Naive thymus-derived CD4-positive, alpha-beta T cell (primary cell): ENCODE measurements at places on chromosomes 2 and 18. TPM values are rescaled to one million over a fixed set of nuclear protein-coding genes. Genes with fewer than 3 reads are reported as not detected.

- no peaks in the 10 kb centered on the region for H3K36me3 ChIP-seq
- H3K4me1 ChIP-seq, result no peaks in the 10 kb centered on the region
- DNase-seq, result no peak
These were observed 188.2 kb downstream of the PRKCE start for GRCh38 chr2:45839508-45840251.

GRCh38 chr2:147826278-147827087 lies 18.3 kb upstream of the ACVR2A start:
- no peaks in the 10 kb centered on the region for H3K36me3 ChIP-seq
- DNase-seq, result no peak
- no peak overlapping the region for H3K27ac ChIP-seq
- no peak overlapping the region for H3K4me3 ChIP-seq
- H3K4me1 ChIP-seq, result no peaks in the 10 kb centered on the region
- no peaks in the 10 kb centered on the region for H3K27me3 ChIP-seq

DNA sequence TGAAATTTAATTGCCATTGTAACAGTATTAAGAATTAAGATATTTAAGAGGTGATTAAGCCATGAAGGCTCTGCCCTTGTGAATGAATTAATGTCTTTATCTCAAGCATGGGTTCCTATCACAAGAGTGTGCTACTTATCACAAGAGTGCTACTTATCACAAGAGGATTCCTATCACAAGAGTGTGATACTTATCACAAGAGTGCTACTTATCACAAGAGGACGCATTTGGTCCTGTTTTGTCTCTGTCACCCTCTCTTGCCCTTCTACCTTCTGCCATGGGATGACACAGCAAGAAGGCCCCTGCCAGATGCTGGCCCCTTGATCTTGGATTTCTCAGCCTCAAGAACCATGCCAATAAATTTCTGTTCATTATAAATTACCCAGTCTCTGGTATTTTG lies 13.2 kb upstream of the COL5A2 start:
- no peak overlapping the region for H3K4me3 ChIP-seq
- no peaks in the 10 kb centered on the region for H3K36me3 ChIP-seq
- H3K27ac ChIP-seq, result no peak overlapping the region
- H3K4me1 ChIP-seq, result no peaks in the 10 kb centered on the region
- no peak for DNase-seq

DNA sequence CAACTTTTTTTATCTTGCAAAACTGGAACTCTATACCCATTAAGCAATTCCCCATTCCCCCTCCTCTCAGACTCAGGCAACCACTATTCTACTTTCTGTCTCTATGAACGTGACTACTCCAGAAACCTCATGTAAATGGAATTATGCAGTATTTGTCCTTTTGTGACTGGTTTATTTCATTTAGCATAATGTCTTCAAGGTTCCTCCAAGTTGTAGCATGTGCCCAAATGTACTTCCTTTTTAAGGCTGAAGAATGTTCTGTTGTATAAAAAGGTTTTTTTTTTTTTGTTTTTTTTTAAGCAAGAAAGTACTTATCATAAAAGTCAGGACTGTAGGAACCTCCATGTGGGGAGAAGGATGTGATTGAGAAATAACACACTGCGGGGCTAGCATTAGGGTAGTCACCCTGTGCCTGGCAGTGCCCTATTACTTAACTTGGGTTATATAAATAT lies 262.9 kb upstream of the FBXO11 start:
- H3K36me3 ChIP-seq, result no peaks in the 10 kb centered on the region
- H3K4me1 ChIP-seq, result no peaks in the 10 kb centered on the region
- no peak for DNase-seq
- no peak overlapping the region for H3K27ac ChIP-seq

DNA sequence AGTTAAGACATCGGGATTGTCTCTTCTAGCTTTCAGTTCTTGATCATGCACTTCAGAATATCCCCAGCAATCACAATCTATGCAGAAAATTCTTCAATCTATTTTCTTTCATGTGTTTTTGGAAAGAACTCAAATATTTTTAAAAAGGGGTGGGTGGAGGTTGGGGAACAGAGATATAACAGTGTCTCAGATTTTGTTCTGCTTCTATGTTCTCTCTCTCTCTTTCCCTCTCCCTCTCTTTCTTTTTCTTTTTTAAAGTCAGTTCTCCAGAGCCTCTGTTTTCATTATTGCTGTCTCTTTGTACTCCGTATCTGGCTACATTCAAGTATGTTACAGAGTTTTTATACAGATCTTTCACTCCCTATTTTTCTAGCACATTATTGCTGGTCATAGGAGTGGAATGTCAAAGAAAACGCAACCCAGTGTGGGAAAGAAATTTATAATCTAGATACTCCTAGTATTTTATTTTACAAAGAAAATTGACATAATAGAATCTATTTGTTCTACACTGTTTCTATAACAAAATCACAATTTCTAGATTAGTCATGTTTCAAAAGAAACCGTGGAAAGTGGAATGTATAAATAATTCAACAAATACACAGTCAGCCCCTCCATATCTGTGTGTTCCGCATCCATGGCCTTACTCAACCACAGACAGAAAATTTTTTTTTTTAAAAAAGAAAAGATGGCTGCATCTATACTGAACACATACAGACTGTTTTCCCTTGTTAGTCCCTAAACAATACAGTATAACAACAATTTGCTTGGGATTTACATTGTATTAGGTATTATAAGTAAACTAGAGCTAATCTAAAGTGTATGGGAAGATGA lies 11.2 kb upstream of the NEMP2 start:
- H3K4me3 ChIP-seq, result no peak overlapping the region
- no peak overlapping the region for H3K27ac ChIP-seq
- no peaks in the 10 kb centered on the region for H3K27me3 ChIP-seq
- DNase-seq, result no peak
- H3K4me1 ChIP-seq, result no peaks in the 10 kb centered on the region
- no peaks in the 10 kb centered on the region for H3K36me3 ChIP-seq

- H3K27ac ChIP-seq, result no peak overlapping the region
- no peak for DNase-seq
- H3K4me1 ChIP-seq, result no peaks in the 10 kb centered on the region
- no peaks in the 10 kb centered on the region for H3K27me3 ChIP-seq
These were observed 37.5 kb upstream of the SMCHD1 start for GRCh38 chr18:2618009-2618408.

GRCh38 chr2:127581050-127581345 lies 45.5 kb downstream of the MYO7B start:
- H3K36me3 ChIP-seq, result no peaks in the 10 kb centered on the region
- DNase-seq, result no peak
- H3K4me3 ChIP-seq, result no peak overlapping the region
- H3K27me3 ChIP-seq, result no peaks in the 10 kb centered on the region
- H3K4me1 ChIP-seq, result peaks cover 4% of the 10 kb centered on the region
- no peak overlapping the region for H3K27ac ChIP-seq

- H3K36me3 ChIP-seq, result peaks cover 40% of the 10 kb centered on the region
- H3K4me3 ChIP-seq, result peak overlapping the region; percentile 65
- H3K27me3 ChIP-seq, result no peaks in the 10 kb centered on the region
- peaks cover 9% of the 10 kb centered on the region for H3K4me1 ChIP-seq
- peak overlapping the region; percentile 81 for H3K27ac ChIP-seq
These were observed 605 bp downstream of the C2orf68 start for GRCh38 chr2:85611217-85611704.

- no peak overlapping the region for H3K4me3 ChIP-seq
- H3K27me3 ChIP-seq, result no peaks in the 10 kb centered on the region
- H3K36me3 ChIP-seq, result no peaks in the 10 kb centered on the region
- H3K27ac ChIP-seq, result no peak overlapping the region
These were observed 761.3 kb downstream of the TSN start for GRCh38 chr2:122516775-122517174.

DNA sequence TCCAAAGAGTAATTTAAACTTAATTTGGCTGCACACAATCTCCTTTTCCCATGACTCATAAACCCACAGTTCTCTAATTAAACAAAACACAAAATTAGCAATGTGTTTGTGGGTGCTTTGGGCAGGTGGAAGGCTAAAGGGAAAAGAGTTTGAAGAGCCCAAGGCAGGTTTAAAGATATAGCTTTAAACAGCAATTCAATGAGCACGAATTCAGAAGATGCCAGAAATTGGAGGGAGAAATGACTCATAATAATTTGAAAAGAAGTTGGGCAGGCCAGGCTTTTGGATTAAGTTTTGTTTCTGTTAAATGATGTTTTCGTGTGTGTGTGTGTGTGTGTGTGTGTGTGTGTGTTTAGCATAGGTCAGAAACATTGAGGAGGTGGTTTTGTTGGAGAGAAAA lies 594.8 kb upstream of the ZEB2 start:
- H3K4me3 ChIP-seq, result no peak overlapping the region
- H3K27ac ChIP-seq, result no peak overlapping the region
- no peaks in the 10 kb centered on the region for H3K36me3 ChIP-seq
- no peaks in the 10 kb centered on the region for H3K27me3 ChIP-seq
- no peak for DNase-seq

GRCh38 chr2:60406192-60406591 lies 147.3 kb downstream of the BCL11A start:
- no peak overlapping the region for H3K27ac ChIP-seq
- no peaks in the 10 kb centered on the region for H3K27me3 ChIP-seq
- no peaks in the 10 kb centered on the region for H3K36me3 ChIP-seq
- H3K4me3 ChIP-seq, result no peak overlapping the region
- no peak for DNase-seq

- no peak overlapping the region for H3K27ac ChIP-seq
- DNase-seq, result no peak
- H3K27me3 ChIP-seq, result no peaks in the 10 kb centered on the region
These were observed 366.2 kb downstream of the NUP35 start for GRCh38 chr2:183490489-183490888.

GRCh38 chr2:75336451-75336850 lies 137.1 kb upstream of the TACR1 start:
- H3K27ac ChIP-seq, result no peak overlapping the region
- H3K4me3 ChIP-seq, result no peak overlapping the region
- H3K36me3 ChIP-seq, result no peaks in the 10 kb centered on the region

GRCh38 chr2:54100772-54101171 lies 14.6 kb upstream of the ACYP2 start:
- H3K27ac ChIP-seq, result no peak overlapping the region
- no peak for DNase-seq
- H3K36me3 ChIP-seq, result no peaks in the 10 kb centered on the region
- no peak overlapping the region for H3K4me3 ChIP-seq

DNA sequence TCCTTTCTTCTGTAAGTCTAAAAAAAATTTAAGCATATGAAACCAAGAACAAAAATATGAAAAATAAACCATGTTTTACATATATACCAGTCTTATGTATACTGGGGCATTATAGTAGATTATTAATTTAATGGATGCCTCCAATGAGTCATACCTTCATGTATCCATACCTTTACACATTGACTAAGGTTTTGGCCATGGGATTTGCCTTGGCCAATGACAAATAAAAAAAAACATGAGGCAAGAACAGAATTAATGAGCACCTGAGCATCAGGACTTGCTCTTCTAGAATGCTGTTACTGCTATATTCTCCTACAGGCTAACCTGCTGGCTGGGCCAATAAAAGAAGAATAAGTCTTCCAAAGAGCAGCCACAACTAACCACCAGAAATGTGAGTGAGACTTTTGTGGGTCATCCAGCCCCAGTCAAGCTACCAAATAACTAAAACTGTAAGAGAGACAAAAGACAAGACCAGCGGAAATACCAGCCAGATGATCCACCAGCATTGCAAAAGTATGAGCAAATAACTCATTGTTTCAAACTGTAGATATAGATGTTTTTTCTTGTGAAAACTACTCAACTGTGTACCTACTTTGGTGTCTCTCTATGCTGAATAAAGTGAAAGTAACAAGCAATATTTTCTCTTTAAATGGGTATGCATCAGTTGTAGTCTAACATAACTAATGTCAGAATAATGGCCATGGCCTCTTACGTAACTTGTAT lies 749.6 kb upstream of the VRK2 start:
- H3K4me3 ChIP-seq, result no peak overlapping the region
- no peak overlapping the region for H3K27ac ChIP-seq
- H3K4me1 ChIP-seq, result no peaks in the 10 kb centered on the region
- DNase-seq, result no peak
- H3K36me3 ChIP-seq, result no peaks in the 10 kb centered on the region
- H3K27me3 ChIP-seq, result no peaks in the 10 kb centered on the region

DNA sequence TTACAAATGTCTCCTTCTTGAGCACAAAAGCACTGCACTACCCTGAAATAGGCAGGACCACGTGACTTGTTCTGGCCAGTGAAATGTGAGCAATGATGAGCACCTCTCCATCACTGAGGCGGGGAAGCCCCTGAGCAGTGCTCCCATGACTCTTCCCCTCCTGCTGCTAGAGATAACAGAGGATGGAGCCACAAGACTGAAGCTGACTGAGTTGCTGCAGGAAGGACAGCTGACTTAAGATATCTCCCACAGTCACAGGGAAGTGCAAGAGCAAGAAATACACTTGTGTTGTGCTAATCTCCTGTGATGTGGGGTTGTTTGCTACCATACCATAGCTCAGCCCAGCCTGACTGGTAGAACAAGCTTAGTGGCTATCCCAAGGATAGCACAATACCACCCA lies 38.7 kb downstream of the STK39 start:
- H3K27ac ChIP-seq, result no peak overlapping the region
- no peak for DNase-seq
- H3K36me3 ChIP-seq, result no peaks in the 10 kb centered on the region
- H3K4me1 ChIP-seq, result peaks cover 24% of the 10 kb centered on the region

DNA sequence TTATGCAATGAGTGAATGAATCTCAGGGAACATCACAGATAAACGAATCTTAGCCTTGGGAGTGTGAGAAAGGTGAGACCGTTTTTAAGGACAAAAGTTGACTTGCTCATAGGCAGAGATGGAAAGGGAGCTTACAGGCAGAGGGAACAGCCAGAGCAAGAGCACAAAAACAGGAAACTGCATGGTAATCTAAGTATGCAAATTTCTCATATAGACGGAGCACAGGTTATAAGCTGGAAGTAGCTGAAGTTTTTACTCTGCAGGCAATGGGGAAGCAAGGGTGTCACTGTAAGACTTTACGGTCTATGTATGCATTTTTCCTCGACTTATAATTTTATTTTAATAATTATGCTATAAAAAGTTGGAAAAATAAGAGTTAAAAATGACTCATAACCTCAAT lies 44.8 kb upstream of the STRN start:
- no peaks in the 10 kb centered on the region for H3K4me1 ChIP-seq
- no peaks in the 10 kb centered on the region for H3K27me3 ChIP-seq
- H3K36me3 ChIP-seq, result peaks cover 10% of the 10 kb centered on the region
- H3K4me3 ChIP-seq, result no peak overlapping the region

HOXD4 gene
- total RNA-seq, result not detected

LIMS3 gene
- total RNA-seq, result 0.19 TPM

CAPN14 gene
- 0.62 TPM for total RNA-seq

PRKAG3 gene
- not detected for total RNA-seq

C2orf80 gene
- not detected for total RNA-seq

RTP5 gene
- not detected in 2 replicates for total RNA-seq

ANKAR gene
- total RNA-seq, result 17.3 TPM

ANKRD53 gene
- total RNA-seq, result 0.62 TPM

PTPN4 gene
- 104 TPM for total RNA-seq

RFX8 gene
- 1.2 TPM for total RNA-seq
